Stomach (tissue), 19 donors: ENCODE measurements at places on chromosomes 3 and 15. TPM values are rescaled to one million over a fixed set of nuclear protein-coding genes. Genes with fewer than 3 reads are reported as not detected.

GRCh38 chr3:189995129-189995528, 125.6 kb downstream of the P3H2 start:
- no peaks in the 10 kb centered on the region for H3K36me3 ChIP-seq
- H3K27ac ChIP-seq: no peak overlapping the region
- H3K4me1 ChIP-seq: no peaks in the 10 kb centered on the region
- DNase-seq: no peak

GRCh38 chr3:138297059-138297607, 32.5 kb downstream of the NME9 start:
- no peaks in the 10 kb centered on the region for H3K27me3 ChIP-seq
- peaks cover 48% of the 10 kb centered on the region for H3K36me3 ChIP-seq
- no peaks in the 10 kb centered on the region for H3K4me1 ChIP-seq

The CCR8 gene
- total RNA-seq: not detected

The SERPINI2 gene
- total RNA-seq: not detected

- no peaks in the 10 kb centered on the region for H3K4me1 ChIP-seq
- no peak overlapping the region for H3K27ac ChIP-seq
- no peaks in the 10 kb centered on the region for H3K27me3 ChIP-seq
- DNase-seq: no peak
- H3K4me3 ChIP-seq: no peak overlapping the region
Observed at GRCh38 chr3:52030714-52031310, 25.6 kb downstream of the DUSP7 start.

- no peak for DNase-seq
- no peaks in the 10 kb centered on the region for H3K4me1 ChIP-seq
- H3K4me3 ChIP-seq: no peak overlapping the region
- no peak overlapping the region for H3K27ac ChIP-seq
- no peaks in the 10 kb centered on the region for H3K27me3 ChIP-seq
Observed at GRCh38 chr3:15924914-15925313, 127.1 kb upstream of the ANKRD28 start.

The FBXL22 gene
- total RNA-seq: 7.7 TPM

The NCKIPSD gene
- 46.7 TPM for total RNA-seq

The GPR15 gene
- not detected for total RNA-seq

DNA sequence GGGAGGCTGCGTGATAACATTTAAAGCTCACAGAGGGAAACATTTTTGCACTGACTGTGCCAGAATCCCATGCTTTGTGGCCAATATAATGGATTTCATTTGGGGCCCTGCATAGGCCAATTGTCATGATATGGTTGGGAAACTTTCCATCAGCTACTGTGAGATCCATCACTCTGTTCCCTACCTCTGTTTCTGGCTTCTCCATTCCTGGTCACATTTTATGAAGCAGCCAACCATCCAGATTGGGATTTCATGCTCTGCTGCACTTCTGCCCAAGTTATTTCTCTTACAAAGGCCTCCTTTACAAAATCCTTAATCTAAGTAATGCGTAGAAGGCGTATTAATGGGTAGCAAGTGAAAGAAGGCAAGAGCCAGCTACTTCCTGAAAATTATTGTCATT, 221.1 kb downstream of the LRTM1 start:
- H3K36me3 ChIP-seq: no peaks in the 10 kb centered on the region
- DNase-seq: no peak

The FXR1 gene
- total RNA-seq: 66.4 TPM

- no peak overlapping the region for H3K27ac ChIP-seq
- no peak for DNase-seq
- no peaks in the 10 kb centered on the region for H3K27me3 ChIP-seq
- H3K4me3 ChIP-seq: no peak overlapping the region
- no peaks in the 10 kb centered on the region for H3K36me3 ChIP-seq
Observed at GRCh38 chr3:87706176-87706575, 352.6 kb downstream of the CGGBP1 start.

- peaks cover 7% of the 10 kb centered on the region for H3K27me3 ChIP-seq
- H3K27ac ChIP-seq: peak overlapping the region; percentile 22
- no peak for DNase-seq
- peak overlapping the region; percentile 53 for H3K4me3 ChIP-seq
- no peaks in the 10 kb centered on the region for H3K36me3 ChIP-seq
Observed at GRCh38 chr15:98599909-98600691, 48.2 kb upstream of the IGF1R start.

- no peak for DNase-seq
- H3K4me1 ChIP-seq: peaks cover 23% of the 10 kb centered on the region
- H3K27ac ChIP-seq: no peak overlapping the region
- H3K36me3 ChIP-seq: no peaks in the 10 kb centered on the region
- H3K4me3 ChIP-seq: no peak overlapping the region
Observed at GRCh38 chr3:126526668-126527005, 2.7 kb downstream of the CHST13 start.

The SAMD7 gene
- total RNA-seq: not detected

The PARP6 gene
- 52.5 TPM for total RNA-seq

- H3K27ac ChIP-seq: no peak overlapping the region
- H3K4me1 ChIP-seq: no peaks in the 10 kb centered on the region
- H3K27me3 ChIP-seq: no peaks in the 10 kb centered on the region
- DNase-seq: peak; percentile 62
- H3K4me3 ChIP-seq: no peak overlapping the region
- no peaks in the 10 kb centered on the region for H3K36me3 ChIP-seq
Observed at GRCh38 chr3:195596765-195597171, 13.0 kb upstream of the APOD start.

- no peaks in the 10 kb centered on the region for H3K27me3 ChIP-seq
- H3K4me3 ChIP-seq: no peak overlapping the region
- DNase-seq: no peak
- H3K27ac ChIP-seq: no peak overlapping the region
- no peaks in the 10 kb centered on the region for H3K36me3 ChIP-seq
Observed at GRCh38 chr15:28944286-28944685, 58.5 kb downstream of the APBA2 start.

The EIF4E3 gene
- 14.0 TPM for total RNA-seq
